ENCODE measurements at places on chromosomes 7 and 10. TPM values are rescaled to one million over a fixed set of nuclear protein-coding genes. Genes with fewer than 3 reads are reported as not detected.
A peak's percentile ranks its signal among the peaks of the same experiment; 100 is the strongest.

DNA sequence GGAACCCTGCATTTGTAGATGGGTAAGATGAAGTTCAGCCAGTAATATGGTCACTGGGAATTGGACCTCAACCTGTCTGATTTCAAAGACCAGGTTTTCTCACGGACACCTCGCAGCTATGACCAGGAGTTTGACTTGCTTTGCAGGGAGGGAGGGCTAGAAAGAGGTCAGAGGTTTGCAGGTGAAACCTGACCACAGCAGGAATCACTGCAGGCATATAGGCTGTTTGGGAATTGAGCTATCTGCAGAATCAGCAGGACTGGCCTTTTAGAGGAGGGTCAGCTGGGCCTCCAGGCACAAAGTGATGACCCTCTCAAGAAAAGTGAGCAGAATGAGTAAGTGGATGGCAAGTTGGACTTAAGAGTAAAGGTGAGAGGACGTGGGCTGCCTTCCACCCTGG lies 166.3 kb downstream of the ADRA2A start:
- no peak for DNase-seq

GRCh38 chr7:10677668-10678232 lies 295.9 kb upstream of the PHF14 start:
- no peak for DNase-seq

DNA sequence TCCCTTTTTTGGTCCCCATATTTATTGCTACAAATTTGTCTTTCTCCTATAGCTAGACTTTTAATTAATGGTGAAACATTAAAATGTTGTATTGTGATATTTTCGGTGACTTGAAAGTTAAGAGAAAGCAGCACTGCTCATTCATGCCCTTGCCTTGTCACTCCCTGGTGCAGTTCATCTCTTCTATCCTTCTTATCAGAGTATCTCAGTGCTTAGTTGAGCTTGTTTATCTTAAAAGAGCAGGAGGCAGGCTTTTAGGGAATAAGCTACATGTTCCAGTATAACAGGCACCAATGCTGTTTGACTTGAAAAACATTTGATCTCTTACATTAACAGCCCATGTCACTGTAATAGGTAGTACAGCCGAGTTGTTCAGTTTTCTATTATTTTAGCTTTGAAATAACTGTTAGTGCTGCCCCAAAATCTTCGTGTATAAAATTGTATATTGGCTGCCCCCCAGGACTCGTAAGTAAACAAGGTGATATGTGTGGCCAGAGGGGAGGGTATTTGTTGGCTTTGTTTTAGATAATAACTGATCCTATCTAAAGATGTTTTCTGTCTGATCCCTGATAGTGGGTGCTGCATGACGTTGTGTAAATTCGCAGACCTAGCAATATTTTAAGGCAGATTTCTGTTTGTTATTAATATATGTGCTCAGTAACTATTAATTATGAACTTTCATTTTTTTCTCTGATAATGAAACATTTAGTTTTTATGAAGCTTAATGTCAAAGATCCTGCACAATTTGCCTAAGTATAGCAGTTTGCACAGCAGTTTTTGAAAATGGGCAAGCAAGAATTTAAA lies 96.5 kb downstream of the BTRC start:
- DNase-seq: no peak

DNA sequence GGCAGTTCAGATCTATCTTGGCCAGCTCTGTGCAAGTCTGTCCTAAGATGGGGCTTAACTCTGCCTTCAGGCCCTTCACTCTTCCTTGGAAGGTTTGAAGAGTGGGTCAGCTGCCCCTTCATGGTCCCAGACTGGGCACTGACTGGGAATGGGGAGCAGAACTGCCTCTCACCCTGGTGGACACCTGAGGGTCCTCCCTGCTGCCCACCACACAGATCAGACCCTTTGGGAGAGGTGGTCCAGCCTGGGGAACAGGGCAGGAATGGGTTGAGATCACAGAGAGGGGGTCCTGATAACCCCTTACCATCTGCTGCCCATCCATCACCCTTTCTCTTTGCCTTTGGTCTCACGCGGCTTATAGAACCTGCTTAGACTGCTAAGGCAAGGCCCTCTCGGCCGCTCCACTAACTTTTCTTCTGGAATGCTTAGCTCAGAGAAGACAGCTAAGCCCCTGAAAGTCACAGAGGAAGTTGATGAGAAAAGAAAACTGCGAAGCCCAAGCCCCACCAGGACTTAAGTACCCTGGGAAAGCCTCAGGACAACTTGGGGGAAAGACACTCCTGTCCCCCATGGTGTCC lies 402 bp upstream of the CDHR1 start:
- DNase-seq: peak; percentile 4

GRCh38 chr7:57342954-57343353 lies 107.0 kb upstream of the ZNF716 start:
- DNase-seq: no peak

GRCh38 chr7:40077849-40078248 lies 56.6 kb downstream of the MPLKIP start:
- no peak for DNase-seq

DNA sequence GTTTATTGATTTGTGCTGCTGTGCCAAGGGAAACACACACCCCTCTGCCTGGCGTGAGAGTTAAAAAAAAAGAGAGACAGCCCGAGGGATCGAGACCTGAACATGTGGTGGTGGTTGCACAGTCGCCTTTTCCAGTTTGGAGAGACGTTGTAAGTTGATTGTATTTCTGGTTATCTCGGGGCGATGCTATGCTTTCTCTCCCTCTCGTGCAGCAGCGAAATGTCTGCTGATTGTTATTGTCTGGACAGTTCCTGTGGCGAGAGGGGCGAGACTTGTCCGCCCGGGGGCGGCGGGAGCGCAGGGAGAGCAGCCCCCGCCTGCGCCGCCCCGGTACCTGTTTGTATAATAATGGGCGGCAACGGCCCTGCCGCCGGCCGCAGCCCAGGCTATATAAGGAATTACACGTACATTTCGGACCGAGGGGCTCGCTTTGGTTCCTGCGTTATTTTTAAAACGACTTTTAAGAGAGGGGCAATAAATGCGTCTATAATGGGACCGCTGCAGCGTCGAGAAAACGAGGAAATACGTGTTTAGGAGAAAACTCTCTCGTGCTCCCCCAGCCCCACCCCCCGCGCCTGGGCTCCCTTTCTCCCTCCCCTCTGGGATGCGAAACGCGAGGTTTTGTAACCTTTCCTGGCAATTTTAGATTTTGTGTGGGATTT lies 1.7 kb downstream of the ZEB1 start:
- DNase-seq: peak; percentile 16

GRCh38 chr7:124251636-124252035 lies 218.8 kb upstream of the TMEM229A start:
- DNase-seq: no peak

DNA sequence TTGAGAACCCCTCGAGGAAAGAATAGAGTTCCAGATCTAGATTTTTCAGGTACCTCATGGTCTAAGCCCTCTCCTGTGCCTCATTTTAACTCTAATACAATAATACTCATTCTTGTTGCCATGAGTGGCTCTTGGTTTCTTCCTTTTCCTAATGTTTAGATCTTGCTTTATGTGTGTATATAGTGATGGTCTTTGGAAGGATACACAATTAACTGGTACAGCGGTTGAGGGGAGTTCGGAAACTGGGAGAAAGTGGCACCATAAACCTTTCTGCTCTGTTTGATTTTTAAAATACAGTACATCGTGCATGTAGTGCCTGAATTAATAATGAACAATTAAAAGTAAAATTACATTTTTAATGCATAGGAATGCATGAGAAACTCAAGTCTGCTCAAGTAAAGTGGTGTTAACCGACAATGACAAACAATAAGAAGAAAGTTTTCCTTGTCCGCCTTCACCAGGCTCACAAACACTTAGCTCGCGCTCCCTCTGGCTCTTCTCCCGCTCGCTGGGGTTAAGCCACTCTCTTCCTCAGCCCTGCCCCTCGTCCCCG lies 386 bp upstream of the EIF4EBP2 start:
- no peak for DNase-seq

DNA sequence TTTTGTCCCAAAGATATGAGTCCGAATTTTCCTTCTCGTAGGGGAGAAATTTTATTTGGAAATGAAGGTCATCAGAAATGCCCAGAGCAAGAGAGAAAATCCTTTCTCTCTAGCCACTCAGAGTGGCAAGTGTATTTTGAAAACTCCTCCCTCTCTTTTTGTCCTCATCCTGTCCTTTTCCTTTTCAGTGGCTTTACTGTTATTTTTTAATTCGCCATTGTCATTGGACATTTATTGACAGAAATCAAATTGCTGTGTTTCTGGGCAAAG lies 39.6 kb downstream of the TET1 start:
- no peak for DNase-seq

GRCh38 chr10:80492848-80493521 lies 38.9 kb downstream of the TSPAN14 start:
- no peak for DNase-seq

GRCh38 chr10:61406736-61407135 lies 46.4 kb downstream of the TMEM26 start:
- no peak for DNase-seq

GRCh38 chr7:95517870-95518269 lies 32.1 kb downstream of the ASB4 start:
- no peak for DNase-seq

DNA sequence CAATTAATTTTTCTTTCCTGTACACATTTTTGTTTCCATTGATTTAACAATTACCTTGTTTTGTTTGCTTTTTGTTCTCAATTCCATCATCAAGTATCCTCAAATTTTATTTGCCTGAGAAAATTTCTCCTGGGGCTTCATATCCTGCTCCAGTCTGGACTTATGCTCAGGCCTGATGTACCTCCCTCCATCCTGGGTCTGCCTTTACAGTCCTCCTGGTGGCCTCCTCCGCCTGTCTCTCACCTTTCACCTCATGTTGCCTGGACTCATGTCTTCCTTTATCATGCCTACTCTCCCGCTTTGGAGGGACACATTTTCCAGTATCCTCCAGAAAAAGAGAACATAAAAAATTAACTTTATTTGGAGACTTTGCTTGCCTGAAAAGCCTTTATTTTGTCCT lies 12.1 kb upstream of the TAS2R60 start:
- DNase-seq: no peak

DNA sequence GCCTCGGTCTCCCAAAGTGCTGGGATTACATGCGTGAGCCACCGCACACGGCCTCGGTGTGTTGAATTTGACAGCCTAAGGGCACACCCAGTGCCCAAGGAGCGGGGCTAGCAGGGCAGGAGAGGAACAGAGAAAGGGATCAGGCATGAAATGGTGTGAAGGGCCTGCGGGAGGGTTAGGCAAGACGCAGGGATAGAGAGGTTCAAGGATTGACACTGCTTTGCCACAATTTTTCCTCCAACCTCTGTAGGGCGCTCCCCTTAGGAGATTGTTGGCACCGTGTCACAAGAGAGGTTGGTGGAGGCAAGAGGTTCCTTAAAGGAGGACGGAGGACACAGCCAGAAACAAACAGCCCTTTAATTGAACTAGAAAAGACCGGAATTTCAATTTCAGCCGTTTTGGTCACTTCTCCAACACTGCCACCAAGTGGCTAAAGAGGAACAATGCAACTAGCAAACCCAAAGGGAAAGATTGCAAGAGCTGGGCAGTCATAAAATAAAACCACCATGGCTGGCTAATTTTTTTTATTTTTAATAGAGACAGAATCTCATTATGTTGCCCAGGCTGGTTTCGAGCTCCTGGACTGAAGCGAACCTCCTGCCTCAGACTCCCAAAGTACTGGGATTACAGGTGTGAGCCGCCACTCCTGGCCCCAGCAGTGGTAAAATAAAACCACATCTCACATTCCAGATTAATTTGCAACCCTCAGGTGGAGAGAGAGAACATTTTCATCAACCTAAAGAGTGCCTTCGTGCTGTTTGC lies 6.9 kb upstream of the CREB3L2 start:
- peak; percentile 46 for DNase-seq

GRCh38 chr7:84188786-84189405 lies 5.7 kb downstream of the SEMA3A start:
- DNase-seq: peak; percentile 73

DNA sequence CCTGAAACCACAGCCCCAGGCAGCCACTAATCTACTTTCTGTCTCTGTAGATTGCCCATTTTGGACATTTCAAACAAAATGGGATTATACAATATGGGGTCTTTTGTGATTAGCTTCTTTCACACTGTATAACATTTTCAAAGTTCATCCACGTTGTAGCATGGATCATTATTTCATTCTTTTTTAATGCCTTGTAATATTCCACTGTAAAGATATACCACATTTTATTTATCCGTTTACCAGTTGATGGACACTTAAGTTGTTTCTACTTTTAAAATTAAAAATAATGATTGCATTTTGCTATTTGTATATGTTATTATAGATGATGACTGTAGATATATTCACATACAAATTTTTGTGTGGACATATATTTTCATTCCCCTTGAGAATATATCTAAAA lies 60.7 kb downstream of the CUBN start:
- no peak for DNase-seq

The ZPBP gene
- total RNA-seq: not detected

The AKR1C3 gene
- total RNA-seq: 69.5 TPM

The HOXA7 gene
- not detected for total RNA-seq

The PTF1A gene
- not detected for total RNA-seq

The CDK14 gene
- 8.7 TPM for total RNA-seq

The ELAPOR2 gene
- total RNA-seq: 13.3 TPM

The FAM25A gene
- total RNA-seq: 4.7 TPM

The POU6F2 gene
- 0.13 TPM for total RNA-seq
